Mesothelial cell of epicardium (in vitro differentiated cells): ENCODE measurements at places on chromosomes 3 and 15. TPM values are rescaled to one million over a fixed set of nuclear protein-coding genes. Genes with fewer than 3 reads are reported as not detected.

DNA sequence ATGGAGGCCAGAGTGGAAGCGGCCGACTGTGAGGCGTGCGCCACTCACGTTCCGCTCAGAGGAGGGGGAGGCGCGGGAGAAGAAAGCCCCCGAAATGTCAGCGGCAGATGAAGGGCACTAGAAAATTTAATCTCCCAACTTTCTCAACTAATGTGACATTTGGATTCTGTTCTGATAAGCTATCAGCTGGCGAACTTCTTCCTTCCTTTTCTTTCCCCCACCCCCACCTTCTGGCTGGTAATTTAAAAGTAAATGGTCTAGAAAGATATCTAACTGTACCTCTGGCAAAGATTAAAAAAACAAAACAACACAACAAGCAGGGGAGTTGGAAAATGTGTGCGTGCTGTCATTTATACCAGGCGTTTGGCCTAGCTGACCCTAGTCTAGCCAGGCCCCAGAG is 26.4 kb upstream of the TMEM115 start:
- DNase-seq, result no peak

DNA sequence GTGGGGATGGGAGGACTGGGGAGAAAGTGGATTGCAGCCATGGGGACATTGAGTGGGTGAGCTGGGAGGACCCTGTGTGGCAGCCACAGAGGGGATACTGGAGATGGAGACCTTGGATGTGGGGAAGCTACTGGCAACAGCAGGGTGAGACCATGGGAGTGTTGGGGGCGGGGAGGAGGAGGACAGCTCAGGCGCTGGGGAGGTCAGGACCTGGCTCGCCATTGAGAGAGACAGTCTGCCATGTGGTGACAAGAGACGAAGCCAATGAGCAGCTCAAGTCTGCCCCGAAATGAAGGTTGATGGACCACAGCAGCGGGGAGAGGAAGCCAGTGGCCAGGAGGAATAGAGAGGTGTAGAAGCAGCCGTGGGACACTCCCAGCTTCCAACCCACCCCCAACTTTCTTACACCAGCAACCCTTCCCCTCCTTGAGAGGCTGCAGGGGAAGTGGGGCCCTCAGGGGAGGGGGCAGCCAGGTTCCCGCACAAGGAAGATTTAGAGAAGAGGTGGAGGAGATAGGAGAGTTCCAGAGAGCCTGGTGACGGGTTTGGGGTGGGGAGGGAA is 118.1 kb downstream of the ASB7 start:
- DNase-seq, result no peak

DNA sequence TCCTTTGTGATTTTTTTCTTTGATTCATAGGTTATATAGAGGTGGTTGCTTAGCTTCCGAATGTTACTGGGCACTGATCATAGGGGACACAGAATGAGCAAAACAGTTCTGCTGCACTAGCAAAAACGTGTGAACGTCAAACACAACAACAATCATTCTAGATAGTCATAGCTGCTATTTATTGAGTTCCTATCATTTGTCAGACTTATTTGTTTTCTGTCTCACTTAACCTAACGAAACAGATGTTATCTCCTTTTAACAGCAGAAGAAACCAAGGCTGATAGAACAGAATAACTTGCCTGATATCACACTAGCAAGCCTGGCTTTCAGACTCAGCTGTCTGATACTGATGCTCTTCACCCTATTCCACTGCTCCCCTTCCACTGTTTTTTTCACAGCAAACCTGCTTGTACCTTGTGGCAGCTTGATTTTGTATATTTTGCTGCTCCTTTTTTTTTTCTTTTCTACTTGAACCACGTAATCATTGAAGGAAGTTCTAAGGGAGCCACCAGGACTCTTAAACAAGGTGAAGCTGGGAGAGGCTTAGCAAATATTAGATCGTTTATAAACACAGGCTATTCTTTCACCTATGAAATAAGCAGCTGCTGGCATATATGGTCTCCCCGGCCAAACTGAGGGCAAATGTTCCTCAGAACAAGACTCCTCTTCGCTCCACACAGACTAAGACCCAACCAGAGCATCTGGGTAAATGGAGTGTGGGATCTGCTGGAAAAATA is 78.8 kb downstream of the MCF2L2 start:
- DNase-seq, result no peak

DNA sequence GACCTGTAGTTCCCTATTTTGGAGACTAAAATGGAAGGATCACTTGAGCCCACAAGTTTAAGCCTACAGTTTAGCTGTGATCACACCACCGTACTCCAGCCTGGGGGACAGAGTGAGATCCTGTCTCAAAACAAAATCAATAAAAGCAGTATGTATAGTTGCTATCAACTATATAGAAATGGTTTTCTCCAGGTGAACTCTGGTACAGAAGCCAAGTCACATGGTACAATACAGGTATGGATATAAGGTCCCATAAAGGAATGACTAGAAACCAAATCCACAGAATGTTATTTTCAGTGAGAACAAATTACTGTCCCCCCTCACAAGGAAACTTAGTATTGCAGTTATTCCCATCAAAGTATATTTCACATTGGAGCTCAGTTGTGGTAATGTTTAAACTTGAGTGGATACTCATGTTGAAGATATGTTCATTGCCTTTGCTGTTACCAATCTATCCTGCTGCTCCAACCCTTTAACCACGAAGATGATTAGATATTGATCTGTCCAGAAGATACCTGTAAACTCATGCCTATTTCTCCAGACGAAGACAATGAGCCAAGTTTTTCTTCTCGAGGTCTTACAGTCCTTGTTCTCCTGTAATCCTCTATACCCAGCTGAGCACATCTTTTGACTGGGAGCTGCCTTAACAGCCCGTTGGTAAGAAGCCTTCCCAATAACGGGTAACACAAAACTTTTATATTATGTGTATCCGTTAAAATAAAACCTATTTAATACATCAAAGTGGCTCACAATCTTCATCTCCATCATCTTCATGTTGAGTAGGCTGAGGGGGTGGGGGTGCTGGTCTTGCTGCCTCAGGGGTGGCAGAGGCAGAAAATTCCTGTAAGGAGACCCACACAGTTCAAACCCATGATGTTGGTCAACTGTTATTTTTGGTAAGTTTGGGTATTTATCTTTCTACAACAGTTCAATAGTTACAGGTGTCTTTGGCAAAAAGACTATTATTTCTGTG is 24.6 kb downstream of the TRA2B start:
- DNase-seq, result no peak

Gene ZNF860
- total RNA-seq, result 0.63 to 1.3 TPM (median 1.2 TPM) in 3 replicates

Gene PIGB
- 14.4 to 19.3 TPM (median 15.4 TPM) in 3 replicates for total RNA-seq

GRCh38 chr15:99707473-99708270 is 25.6 kb downstream of the LYSMD4 start:
- no peak for DNase-seq

DNA sequence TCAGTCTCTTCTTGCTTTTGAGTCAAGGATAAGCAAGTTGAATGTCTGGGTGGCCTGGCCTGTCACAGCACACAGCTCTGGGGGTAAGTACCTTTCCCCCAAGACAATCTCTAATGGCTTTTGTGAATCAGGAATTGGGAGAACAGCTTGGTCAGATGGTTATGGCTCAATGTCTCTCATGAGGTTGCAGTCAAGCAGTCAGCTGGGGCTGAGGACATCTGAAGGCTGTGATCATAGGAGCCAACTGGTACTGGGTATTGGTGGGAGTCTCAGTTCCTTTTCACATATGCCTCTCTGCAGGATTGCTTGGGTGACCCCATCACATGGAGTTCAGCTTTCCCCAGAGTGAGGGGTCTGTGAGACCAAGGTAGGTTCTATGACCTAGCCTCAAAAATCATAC is 33.0 kb upstream of the TMEM158 start:
- no peak for DNase-seq

Gene SCN5A
- 0.88 to 1.8 TPM (median 1.4 TPM) in 3 replicates for total RNA-seq

GRCh38 chr3:83513051-83513450 is 1445.7 kb upstream of the CADM2 start:
- DNase-seq, result no peak

Gene IGSF10
- 5.1 to 6.0 TPM (median 5.6 TPM) in 3 replicates for total RNA-seq

- no peak for DNase-seq
Observed at GRCh38 chr15:73375755-73376305, 7.1 kb upstream of the HCN4 start.

- DNase-seq, result no peak
Observed at GRCh38 chr15:62900071-62900802, 142.3 kb upstream of the TPM1 start.

GRCh38 chr15:50128266-50128665 is 9.2 kb upstream of the ATP8B4 start:
- DNase-seq, result no peak

DNA sequence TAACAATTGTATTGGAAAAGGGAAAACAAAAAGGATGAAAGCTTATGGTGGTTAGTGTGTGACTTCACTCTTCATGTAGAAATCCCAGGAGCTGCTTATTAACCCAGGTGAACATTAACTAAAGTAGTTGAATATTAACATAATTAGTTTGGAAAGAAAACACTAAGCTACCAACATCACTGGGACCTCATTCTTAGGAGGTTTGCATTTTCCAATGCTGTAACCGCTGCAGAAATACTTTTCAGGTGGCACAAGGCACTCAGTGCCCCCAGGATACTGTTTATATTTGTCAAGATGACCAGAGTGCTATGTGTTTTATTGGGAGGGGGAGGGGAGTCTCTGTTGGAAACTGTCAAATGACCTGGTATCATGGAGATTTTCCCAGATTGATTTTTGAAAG is 25.9 kb upstream of the VILL start:
- DNase-seq, result no peak

DNA sequence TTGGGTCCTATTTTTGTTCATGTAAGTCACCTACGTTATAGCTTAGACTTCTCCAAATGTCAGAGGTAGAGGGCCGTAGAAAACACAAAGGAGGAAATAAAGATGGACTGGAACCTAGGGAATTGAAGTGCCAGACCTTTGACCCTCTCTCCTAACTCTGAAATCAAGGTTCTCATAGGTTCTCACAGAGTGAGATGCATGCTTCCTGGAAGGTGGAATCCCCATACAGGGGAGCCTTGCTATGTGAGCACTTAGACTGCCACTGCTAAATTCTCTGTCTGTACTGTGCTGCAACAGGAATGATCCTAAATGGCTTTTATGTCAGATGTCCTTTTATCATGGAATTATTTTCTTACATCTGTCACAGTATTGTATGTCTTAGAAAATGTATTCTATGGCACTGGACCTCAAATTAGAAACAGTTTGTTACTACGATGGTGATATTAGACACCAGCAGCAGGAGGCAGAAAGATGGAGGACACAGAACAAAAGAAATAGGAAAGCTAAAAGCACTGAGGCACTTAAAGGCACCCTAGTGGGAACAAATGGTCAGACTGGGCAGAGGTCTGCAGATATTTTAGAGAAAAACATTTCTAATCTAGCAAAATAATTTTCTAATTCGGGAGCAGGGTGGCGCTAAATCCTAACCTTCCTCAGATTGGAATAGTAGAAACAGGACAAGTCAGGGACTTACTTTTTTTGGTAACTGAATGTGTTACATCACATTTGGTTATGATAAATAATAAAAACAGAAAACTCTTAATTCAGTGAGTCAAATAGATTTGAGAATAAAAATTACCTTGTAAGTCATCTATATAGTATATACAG is 60.2 kb upstream of the CDAN1 start:
- DNase-seq, result no peak

Gene EDC3
- 69.5 to 74.8 TPM (median 70.0 TPM) in 3 replicates for total RNA-seq

- DNase-seq, result no peak
Observed at GRCh38 chr3:132231633-132232032, 85.6 kb upstream of the ACP3 start.

DNA sequence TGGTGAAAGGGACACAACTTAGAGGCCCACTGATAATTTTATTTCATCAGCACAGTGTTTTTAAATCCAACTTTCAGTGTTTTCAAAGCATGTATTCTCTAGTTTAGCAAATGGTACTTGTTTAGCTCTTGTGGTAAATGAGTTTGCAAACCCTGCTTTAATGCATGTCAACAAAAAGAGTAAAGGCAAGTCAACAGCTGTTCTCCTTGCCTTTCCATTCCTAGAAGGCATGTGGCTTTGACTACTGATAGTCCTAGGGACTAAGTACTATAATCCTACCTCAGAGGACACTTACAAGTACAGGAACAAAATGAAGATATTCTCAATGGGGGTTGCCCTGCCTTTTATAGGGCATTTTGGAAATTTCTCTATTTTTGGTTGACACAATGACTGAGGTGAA is 13.1 kb downstream of the NPTN start:
- DNase-seq, result no peak

DNA sequence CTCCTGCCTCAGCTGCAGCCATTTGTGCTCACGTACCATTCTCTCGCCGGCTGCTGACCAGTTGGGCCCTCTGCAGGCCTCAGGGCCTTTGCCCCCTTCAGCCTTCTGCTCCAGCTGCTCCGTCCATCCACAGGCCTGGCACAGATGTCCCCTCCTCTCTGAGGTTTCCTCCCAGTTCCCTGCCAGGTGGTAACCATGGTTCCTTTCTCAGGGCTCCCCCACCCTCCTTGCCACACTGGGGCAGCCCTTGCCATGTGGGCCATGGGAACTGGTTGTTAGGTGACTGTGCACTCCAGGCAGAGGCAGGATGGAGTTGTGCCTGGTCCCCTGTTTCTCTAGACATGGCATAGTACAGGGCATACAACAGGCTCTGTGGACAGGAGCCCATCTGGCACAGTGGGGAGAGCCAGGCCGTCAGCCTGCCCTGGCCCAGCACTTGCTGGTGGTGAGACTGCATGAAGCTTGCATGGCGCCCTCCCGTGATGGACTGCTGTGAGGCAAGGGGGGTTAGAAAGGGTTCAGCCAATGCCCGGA is 148.9 kb downstream of the DNAJB8 start:
- DNase-seq, result no peak

- DNase-seq, result no peak
Observed at GRCh38 chr3:58200846-58201355, 9.9 kb downstream of the DNASE1L3 start.

DNA sequence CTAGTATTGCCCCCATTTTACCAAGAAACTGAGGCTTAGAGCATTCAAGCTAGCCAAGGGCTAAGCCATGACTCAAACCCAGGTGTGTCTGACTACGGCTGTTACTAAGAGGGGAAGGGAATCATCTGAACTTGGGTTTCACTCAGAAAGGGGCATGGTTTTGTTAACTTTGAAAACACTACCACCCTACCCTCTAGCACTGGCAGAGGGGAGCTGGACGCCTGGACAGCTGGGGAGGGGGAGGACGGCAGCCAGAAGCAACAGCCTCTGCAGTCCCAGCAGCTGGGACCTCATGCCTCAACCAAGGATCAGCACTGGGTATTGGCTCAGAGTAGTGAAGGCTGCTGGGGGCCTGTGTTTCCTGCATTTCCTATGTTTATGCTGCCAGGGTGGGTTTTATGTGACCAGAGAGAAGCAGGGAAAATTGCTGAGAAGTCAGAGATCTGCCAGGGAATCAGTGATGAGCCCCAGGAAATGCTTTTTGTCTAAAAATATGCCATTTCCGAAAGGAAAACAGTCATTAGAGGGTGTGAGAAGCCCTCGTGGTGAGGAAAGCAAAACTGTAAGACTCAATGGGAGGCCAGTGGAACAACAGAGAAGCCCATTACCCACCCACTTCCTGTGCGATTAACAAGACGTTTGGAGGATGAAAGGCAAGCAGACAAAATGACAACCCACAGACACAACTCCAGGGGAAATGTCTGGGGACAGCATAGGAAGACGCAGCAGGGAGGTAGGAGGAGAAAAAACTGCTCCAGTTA is 41.2 kb downstream of the LIPC start:
- DNase-seq, result no peak

- DNase-seq, result no peak
Observed at GRCh38 chr15:29921130-29921601, 98.9 kb upstream of the TJP1 start.
